ENCODE measurements at places on chromosomes 5 and 9. TPM values are rescaled to one million over a fixed set of nuclear protein-coding genes. Genes with fewer than 3 reads are reported as not detected.

The PLPP6 gene
- 10.6 TPM for total RNA-seq

The AMBP gene
- not detected for total RNA-seq

The DBN1 gene
- total RNA-seq: 139 TPM

The SARDH gene
- 4.2 TPM for total RNA-seq

- no peak for DNase-seq
Measured at GRCh38 chr5:166117072-166118066, 2174.1 kb upstream of the WWC1 start.

The IL13 gene
- not detected for total RNA-seq

DNA sequence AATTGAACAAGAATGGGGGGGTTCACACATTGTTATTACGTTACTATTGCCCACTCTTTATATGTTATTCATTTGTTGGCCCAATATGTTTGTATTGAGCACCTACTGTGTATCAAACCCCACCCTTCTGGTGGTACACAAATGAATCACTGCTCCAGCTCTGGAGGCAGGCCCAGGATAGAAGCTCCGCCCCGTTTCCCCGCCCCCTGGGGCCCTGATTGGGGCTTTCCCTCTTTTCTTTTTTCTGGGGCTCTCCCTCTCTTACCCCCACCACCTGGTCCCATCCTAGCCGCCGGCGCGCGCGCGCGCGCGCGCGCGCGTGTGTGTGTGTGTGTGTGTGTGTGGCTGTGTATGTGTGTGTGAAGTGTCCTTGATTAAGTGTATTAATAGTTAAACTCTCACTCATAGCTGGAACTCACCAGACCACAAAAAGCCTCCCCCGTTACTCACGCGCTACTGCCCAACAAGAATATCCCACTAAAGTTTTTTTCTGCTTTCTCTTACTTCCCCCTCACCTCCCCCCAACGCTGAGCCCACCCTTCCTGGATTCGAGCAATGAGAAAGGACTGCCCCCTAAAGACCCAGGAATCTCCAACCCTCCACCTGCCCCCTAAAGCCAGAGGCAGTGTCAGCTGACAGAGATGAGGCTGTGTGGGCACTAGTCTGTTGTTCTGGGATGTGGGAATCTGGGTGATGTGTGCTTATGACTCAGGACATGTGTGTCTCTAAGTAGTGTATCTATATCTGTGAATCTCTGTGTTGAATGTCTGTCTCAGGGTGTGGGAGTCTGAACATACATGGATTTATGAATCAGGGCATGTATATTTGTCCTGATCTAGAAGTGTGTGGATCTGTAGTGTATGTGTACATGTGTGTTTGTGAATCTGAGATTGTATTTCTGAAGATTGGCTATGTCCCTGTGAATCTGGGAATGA is 4.0 kb downstream of the CXXC5 start:
- peak; percentile 88 for DNase-seq

The IL3 gene
- not detected for total RNA-seq

The KIAA1191 gene
- 69.3 TPM for total RNA-seq

GRCh38 chr9:137836831-137837241 is 40.7 kb upstream of the CACNA1B start:
- no peak for DNase-seq

GRCh38 chr5:10307206-10308148 is at the start of gene CMBL:
Gene CMBL, minus strand, starts transcription at chr5:10307902. Its CDS starts 17,140 bp downstream, at chr5:10290762.
- peak; percentile 68 for DNase-seq

The GDA gene
- total RNA-seq: 0.91 TPM

DNA sequence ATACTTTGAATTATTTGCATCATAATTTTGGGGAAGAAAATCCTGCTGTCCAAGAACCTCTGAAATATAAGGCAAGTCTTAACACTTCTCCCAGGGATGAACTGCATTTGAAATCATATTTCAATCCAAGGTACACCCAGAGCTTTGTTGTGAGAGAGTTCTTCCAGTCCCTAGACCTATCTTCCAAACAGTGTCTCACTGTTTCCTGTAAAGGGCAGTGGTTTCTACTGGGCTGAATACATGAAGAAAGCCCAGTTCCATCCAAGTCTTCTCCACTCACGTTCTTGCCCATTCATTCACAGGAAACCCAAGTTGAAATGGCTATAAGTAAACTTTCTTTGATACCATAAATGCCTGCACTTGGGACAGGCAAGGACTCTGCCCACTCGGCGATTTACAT is 108.3 kb upstream of the LHFPL2 start:
- DNase-seq: no peak

GRCh38 chr9:96187151-96187555 is 114.8 kb downstream of the HSD17B3 start:
- DNase-seq: no peak

- no peak for DNase-seq
Measured at GRCh38 chr5:177077335-177077734, 9.4 kb upstream of the FGFR4 start.

DNA sequence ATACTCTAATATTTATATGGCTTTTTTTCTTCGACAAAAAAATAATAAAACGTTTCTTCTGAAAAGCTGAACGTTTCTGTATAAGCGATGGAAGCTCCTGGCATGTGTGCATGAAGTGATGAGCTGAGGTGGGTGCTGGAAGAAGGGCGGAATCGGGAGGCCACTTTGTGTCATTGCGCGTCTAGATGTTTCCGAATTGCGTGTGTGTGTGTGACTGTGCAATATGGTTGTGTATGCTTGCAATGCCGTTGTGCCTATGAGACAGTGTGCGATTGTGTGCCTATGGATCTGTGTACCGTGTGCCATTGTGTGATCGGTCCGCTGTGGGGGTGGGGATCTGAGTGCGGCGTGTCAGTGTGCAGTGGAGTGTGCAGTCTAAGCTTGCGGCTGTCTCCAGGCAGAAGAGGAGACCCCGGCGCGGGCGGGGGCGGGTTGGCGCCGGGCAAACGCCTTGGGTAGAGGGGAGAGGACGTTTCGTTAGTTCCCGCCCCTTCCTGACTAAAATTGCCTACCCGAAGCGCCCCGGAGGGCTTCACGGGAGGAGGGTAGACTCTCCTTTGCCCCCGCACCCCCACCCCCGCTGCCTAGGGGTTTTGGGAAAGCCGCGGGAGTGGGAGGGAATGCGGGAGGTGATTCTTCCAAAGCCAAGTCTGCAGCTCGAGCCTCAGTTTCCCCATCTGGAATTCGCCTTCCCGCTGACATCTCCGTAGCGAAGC is 24.2 kb downstream of the PCDHGC5 start:
- peak; percentile 69 for DNase-seq
